Left lung (tissue), 14 donors: ENCODE measurements at places on chromosomes 12 and 14. TPM values are rescaled to one million over a fixed set of nuclear protein-coding genes. Genes with fewer than 3 reads are reported as not detected.

DNA sequence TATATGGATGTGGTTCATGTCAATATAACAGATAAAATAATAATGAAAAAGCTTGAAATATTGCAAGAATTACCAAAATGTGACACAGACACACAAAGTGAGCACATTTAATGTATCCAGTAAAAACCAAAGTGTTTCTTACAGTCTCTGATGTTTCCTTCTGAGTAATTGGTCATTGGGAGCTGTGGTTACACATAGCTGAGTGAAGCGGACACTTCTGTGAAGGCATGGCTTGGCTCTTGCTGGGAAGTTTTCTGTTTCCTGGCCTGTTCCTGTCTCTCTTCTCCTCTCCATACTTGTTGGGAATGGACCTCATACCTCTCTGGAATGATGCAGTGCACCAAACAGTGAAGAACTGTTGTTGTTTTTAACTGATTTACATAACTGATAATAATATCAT is 117.3 kb downstream of the BICD1 start:
- no peaks in the 10 kb centered on the region for H3K4me1 ChIP-seq
- no peaks in the 10 kb centered on the region for H3K36me3 ChIP-seq
- H3K27me3 ChIP-seq, result no peaks in the 10 kb centered on the region
- DNase-seq, result no peak
- H3K27ac ChIP-seq, result no peak overlapping the region

HSPB8 gene
- polyA plus RNA-seq, result 15.2 TPM

DNA sequence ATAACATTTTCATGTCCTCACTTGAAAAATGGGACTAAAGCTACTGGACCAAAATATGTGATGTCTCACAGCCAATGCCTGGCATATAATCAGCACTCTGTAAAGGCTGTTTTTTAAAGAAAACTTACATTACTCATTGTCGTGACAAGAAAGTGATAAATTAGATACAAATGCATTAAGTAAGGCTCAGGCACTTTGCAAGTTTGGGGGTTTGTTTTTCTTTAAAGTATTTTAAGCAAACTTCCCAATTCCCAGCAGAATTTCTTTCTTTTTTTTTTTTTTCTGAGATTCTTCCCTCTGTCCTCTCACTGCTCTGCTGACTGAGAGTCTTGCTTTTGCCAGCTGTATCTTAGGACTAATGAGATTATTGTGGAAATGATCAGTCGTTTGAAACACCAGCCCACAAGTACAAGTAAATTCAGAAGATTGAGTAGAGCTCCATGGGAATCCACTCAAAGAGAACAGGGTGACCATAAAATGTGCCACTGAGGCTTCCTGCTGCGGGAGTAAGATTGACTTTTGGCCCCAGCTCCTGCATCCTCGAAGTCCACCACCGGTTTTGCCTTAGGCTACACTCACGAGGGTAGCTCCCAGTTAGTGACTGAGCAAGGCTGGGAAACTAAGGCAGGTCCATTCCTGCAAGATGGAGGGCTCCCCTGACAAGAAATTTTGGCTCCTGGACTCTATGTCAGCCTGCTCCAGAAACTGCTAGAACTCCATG is 82.8 kb downstream of the TMTC1 start:
- H3K27ac ChIP-seq, result no peak overlapping the region
- H3K36me3 ChIP-seq, result no peaks in the 10 kb centered on the region
- H3K4me3 ChIP-seq, result no peak overlapping the region
- no peak for DNase-seq
- no peaks in the 10 kb centered on the region for H3K4me1 ChIP-seq
- H3K27me3 ChIP-seq, result no peaks in the 10 kb centered on the region

DNA sequence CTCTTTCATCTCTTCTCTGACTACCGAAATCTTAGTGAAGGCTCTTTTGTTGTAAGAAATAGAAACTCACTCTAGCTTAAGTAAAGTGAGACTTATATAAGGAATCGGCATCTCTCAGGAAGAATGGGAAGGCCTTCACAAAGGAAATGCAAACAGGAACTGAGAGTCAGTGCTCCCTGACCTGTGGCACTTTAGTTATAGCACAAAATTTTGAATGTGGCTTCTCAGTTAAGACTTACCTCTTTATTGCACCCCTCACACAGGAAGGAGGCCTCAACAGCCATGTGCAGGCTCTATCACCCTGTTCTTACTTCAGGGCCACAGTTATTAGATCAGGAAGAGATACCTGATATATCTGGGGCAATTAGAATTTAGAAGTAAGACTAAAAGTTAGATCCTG is 224.7 kb upstream of the EGLN3 start:
- H3K36me3 ChIP-seq, result no peaks in the 10 kb centered on the region
- H3K27ac ChIP-seq, result no peak overlapping the region
- DNase-seq, result no peak
- no peaks in the 10 kb centered on the region for H3K27me3 ChIP-seq

DNA sequence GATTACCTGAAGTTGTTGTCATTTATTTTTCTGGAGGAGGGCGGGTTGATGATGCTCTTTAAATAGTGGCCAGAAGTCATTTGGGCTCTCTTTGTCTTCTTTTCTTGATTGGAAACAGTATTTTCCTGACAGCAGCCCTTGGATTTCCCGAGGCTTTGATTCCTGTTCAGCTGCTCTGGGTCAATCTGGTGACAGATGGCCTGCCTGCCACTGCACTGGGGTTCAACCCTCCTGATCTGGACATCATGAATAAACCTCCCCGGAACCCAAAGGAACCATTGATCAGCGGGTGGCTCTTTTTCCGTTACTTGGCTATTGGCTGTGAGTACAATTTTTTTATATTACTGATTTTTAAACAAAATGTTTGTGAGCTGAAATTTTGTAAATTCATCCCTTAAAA is 60.4 kb downstream of the ANAPC7 start:
- peaks cover 18% of the 10 kb centered on the region for H3K4me1 ChIP-seq
- no peak overlapping the region for H3K27ac ChIP-seq
- no peak overlapping the region for H3K4me3 ChIP-seq

DNA sequence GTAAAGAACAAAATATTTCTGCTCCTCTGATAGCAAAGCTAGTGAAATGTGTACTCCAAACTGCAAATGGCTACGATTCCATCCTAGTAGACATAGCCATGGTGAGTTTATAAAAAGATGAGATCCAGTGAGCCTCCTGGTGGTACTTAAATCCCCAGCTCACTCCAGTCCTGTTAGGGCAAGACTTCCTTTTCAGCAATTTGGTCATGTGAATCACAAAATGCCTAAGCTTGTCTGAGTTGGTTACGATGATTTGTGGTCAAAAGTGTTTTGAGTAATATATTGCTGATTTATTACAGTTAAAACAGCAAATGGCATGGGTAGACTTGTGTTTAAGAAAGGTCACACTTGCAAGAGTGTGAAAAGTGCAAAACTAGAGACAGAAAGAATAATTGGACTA is 102.7 kb upstream of the NAV3 start:
- H3K4me3 ChIP-seq, result no peak overlapping the region
- H3K27ac ChIP-seq, result no peak overlapping the region
- DNase-seq, result no peak
- no peaks in the 10 kb centered on the region for H3K27me3 ChIP-seq
- no peaks in the 10 kb centered on the region for H3K36me3 ChIP-seq
- H3K4me1 ChIP-seq, result no peaks in the 10 kb centered on the region

MYH7 gene
- polyA plus RNA-seq, result 0.04 TPM

UBC gene
- polyA plus RNA-seq, result 1,167 TPM

DNA sequence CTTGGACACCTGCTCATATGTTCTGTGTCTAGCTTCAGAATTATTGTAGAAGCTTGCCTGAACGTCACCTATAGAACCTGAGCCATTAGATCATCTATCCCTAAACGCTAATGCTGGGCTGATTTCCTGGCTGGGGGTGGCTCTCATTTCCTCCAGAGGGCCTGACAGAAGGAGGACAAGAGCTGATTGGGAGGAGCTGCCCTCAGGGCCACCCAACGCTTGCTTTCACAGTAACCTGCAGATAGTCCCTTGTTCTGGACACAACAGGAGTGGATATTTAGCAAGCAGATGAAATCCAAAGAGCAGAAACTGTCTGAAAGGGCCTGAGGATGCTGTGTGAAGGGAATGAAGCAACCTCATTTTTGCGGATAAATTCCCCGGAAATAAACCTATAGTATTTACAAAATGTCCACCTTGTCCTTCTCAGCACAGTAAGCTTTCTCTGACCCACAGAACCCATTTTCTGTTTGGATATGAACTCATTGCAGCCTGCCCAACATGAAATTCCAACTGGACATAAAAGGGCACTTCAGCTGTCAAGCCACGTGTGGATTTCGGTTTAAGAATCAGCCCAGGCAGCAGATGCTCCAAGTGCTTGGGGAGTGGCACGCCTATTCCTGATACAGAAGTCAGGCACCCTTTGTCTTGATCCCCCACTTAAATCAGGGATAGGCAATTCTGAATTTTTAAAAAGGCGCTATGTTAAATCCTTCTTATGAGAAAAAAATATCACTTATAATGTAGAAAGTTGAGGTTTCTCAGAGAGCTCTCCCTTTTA is 32.8 kb upstream of the TUBA1C start:
- peaks cover 52% of the 10 kb centered on the region for H3K4me1 ChIP-seq
- no peaks in the 10 kb centered on the region for H3K27me3 ChIP-seq
- no peaks in the 10 kb centered on the region for H3K36me3 ChIP-seq
- no peak overlapping the region for H3K4me3 ChIP-seq

C1R gene
- polyA plus RNA-seq, result 90.4 TPM

DNA sequence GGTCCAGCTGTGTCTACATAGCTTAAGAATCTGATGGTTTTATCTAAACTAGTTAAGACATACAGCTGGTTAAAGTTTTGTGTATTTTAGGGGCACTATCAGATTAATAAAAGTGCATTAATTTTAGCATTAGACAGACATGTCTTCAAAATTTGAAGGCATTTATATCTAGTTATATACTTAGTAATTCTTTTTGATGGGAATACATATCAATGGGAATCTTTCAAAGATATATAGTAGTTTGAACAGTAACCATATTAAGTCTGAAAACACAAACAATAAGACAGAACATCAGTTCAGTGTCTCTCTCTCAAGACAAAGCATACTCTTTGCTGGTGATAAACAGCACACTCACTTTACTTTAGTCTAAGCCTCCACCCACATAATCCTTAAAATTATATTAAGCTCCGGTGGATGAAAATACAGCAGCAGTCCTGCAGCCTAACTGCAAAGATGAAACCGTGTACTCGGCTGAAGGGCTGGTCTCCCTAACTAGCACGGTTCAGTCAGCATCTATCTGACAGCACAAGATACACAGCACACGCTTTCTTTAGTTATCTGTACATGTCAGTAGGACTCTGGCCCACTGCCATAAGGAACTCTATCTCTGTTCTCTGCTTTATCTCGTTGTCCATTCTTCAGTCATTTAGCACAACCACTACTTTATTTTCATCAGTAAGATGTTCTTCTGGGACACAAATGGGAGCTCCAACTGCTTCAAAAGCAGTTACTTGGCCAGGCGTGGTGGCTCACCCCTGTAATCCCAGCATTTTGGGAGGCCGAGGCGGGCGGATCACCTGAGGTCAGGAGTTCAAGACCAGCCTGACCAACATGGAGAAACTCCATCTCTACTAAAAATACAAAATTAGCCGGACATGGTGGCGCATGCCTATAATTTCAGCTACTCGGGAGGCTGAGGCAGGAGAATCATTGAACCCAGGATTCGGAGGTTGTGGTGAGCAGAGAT is 80.5 kb downstream of the MED13L start:
- peaks cover 3% of the 10 kb centered on the region for H3K4me1 ChIP-seq
- H3K4me3 ChIP-seq, result no peak overlapping the region
- H3K27me3 ChIP-seq, result no peaks in the 10 kb centered on the region
- no peak overlapping the region for H3K27ac ChIP-seq
- H3K36me3 ChIP-seq, result no peaks in the 10 kb centered on the region
- no peak for DNase-seq

GRCh38 chr12:94169495-94169894 is 21.1 kb downstream of the PLXNC1 start:
- H3K4me3 ChIP-seq, result no peak overlapping the region
- H3K4me1 ChIP-seq, result peaks cover 78% of the 10 kb centered on the region
- no peak for DNase-seq
- H3K27ac ChIP-seq, result no peak overlapping the region
- H3K27me3 ChIP-seq, result no peaks in the 10 kb centered on the region
- no peaks in the 10 kb centered on the region for H3K36me3 ChIP-seq

- H3K4me1 ChIP-seq, result peaks cover 6% of the 10 kb centered on the region
- H3K4me3 ChIP-seq, result no peak overlapping the region
- DNase-seq, result no peak
- H3K27me3 ChIP-seq, result peaks cover 32% of the 10 kb centered on the region
Observed at GRCh38 chr12:30823764-30824163, 69.0 kb upstream of the CAPRIN2 start.
